ENCODE measurements at places on chromosomes 13 and 19.

- DNase-seq, result no peak
Measured at GRCh38 chr13:64061649-64062048, 2646.0 kb upstream of the PCDH20 start.

GRCh38 chr13:30212256-30212655 lies 95.1 kb downstream of the KATNAL1 start:
- DNase-seq, result no peak

DNA sequence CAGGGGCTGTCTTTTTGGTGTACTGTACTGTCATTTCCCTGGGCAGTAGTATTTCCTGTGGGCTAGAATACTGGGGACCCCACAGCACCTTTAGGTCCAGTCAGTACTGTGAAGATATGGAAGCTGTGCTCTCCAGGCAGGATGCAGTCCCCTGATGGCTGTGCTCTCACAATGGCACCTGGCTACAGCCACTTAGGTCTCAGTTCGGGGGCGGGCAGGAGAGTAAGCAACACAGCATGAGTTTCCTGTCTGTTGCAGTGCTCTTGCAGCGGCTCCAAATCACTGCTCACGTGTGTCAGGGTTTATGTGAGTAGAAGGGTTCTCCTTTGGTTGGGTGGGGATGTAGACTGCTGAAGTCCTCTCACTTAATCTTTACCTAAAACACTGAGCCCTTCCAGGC lies 810.4 kb downstream of the DACH1 start:
- DNase-seq, result no peak

DNA sequence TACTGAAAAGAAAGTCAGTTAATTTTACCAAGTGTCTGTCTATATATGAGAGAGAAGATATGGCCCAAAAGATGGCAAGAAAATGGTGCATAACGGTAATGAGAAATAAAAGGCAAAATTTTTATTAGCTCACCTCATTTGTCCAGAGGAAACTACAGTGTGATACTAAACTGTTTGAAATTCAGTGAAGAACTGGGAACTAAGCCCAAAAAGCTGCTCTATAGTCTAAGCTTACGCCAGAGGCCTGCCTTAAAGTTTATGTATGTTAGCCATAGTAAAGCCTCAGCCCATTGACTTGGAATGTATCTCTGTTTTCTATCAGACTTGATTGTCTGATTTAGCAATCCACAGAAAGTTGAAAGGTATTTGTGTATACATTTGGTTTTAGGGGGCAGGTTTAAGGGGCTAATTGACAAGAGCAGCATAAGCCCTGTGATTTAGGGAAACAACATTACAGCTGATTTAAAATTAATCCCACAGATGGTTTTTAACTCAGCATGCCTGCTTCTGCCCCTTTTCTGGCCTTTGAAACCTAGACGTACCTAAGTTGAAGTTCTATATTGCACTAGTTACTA lies 91.0 kb upstream of the MAB21L1 start:
- DNase-seq, result no peak

DNA sequence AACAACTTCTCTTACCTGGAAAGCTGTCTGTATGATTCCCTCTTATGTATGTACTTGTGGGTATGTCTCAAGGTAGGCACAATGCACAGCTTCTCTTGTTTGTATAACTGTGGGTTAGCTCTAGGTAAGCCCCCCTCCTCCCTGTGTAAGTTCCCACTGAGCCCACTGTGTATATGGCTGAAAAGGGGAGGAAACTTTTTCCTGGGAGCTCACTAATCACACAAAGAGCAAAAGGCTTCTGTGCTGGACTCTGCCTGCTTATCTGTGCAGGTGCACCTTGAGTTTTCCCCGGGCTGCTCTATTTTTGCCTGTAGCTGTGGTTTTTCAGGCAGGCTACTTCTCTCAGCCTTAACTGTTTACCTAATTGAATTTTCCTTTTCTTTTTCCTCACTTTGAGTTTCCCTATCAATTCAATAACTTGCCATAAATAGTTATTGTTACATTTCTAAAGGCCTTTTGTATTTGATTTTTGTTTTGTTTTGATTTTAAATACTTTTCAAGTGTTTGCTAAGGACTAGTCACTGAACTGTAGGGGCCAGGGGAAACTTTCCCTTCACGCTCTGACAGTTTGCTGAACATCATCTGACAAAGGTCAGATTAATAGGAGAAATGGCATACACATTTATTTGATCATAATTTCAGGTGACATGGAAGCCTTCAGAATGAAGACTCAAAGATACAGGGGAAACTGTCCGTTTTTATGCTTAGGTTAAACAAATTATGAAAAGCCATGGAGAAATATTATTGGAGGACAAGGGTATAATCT lies 423.5 kb upstream of the ATXN8OS start:
- DNase-seq, result no peak

- DNase-seq, result peak; percentile 76
Measured at GRCh38 chr19:43667126-43667875, 2.7 kb downstream of the PLAUR start.

- no peak for DNase-seq
Measured at GRCh38 chr19:54905803-54906511, at the start of gene NCR1. Gene NCR1 (plus strand): TSS chr19:54906148. CDS start chr19:54906188, 40 bp downstream.

DNA sequence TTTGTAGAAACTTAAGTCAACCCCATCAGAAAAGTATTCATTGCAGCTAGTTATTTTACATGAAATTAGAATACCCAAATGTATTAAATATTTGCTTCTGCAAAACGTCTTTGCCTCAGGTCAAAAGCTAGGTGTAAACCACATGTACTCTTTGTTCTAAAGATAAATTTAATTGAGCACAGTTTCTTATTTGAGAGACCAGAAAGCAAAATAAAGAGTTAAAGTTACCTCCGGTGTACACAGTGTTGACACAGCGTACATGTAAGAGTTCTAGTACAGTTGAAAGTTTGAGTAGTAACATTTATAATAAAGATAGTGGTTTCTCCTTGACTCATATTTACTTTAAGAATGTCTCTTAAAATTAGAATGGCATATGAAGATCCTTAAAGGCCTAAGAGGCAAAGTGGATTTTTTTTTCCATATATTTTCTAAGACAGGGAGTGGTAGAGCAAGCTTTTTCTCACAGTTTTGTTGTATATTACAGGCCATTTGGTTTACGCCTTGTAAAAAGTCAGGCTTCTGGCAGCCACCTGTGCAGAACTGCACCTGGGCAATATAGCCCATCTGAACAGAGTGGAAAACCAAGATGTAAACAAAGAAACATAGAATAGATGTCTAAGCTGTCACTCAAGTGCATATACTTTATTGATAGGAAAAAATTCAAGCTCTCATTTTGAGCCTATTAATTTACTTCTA lies 2.9 kb downstream of the LRCH1 start:
- DNase-seq, result no peak

- DNase-seq, result no peak
Measured at GRCh38 chr13:43698009-43698408, 88.8 kb downstream of the ENOX1 start.

GRCh38 chr19:47176627-47177090 lies 46.0 kb downstream of the SAE1 start:
- no peak for DNase-seq

DNA sequence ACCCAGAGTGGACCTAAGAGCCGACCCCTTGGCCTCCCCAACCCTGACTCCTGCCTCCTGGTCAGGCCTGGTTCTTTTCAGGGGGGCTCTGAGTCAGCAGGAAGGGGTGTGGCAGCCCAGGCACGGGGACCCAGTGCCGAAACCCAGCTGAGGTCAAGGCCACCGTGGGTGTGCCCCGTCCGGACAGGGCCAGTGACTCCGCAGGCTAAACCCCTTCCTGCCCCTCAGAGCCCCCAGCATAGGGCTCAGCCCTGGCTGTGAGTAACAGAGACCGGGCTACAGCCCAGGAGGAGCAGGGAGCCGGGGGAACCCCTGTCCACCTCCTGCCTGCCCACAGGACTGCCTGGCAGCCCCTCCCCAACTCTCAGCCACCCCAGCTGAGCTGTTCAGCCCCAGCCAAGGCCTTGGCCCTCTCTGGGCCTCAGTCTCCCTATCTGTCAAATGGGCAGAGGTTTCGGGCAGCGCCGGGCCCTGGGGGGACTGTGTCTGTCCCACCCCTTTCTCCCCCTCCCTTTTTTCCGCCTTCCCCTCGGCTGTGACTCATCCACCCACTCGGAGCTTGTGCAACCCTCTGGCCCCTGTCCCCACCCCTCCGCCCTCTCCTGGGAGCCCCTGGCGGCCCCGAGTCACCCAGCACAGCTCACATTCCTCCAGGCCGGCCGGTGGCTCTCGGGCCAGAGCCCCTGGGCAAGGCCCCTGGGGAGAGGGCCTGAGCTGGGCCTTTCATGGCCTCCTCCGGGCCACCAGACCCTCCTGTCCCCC lies 8.6 kb downstream of the ZBTB7A start:
- peak; percentile 97 for DNase-seq

- peak; percentile 94 for DNase-seq
Measured at GRCh38 chr19:42284066-42284501, 15.0 kb downstream of the CIC start.

All from sigmoid colon (tissue), 7 donors.